IPS DF 19.7 (cell line): ENCODE measurements at places on chromosomes 2 and 18.

GRCh38 chr2:216354306-216354705, 18.0 kb downstream of the MARCHF4 start:
- no peak for DNase-seq

- no peak for DNase-seq
Observed at GRCh38 chr2:59655809-59656208, 897.6 kb downstream of the BCL11A start.

DNA sequence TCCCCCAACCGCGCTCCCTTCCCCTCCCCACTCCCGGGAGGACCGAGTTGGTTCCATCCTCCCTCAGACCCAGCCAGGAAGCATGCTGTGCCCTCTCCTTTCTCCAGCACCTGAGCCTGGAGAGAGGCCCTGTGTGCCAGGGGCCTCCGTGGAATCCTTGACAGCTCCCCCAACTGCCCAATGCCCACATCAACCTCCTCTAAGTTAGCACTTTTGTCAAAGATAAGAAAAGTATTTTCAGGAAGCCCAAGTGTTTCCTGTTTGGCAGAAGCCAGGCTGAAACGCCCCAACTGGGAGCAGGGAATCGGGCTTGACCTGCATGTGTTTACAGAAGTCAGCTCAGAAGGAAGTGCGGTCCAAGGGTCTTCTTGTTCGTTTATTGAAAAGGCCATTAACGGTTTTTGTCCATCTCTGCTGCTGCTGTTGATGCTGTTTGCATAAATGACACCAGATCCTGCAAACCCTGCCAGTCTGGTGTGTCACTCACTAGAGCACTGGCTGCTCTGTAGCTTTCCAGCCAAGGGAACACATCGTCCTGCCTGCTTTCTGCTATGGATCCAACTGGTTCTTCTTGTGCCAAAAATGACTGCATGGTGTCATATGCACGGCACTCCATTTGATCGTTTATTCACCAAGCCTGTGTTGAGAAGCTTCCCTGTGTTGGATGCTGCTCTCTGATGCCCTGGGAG, 35.4 kb upstream of the COL6A3 start:
- no peak for DNase-seq

- DNase-seq, result no peak
Observed at GRCh38 chr2:20579866-20580265, 71.0 kb downstream of the HS1BP3 start.

DNA sequence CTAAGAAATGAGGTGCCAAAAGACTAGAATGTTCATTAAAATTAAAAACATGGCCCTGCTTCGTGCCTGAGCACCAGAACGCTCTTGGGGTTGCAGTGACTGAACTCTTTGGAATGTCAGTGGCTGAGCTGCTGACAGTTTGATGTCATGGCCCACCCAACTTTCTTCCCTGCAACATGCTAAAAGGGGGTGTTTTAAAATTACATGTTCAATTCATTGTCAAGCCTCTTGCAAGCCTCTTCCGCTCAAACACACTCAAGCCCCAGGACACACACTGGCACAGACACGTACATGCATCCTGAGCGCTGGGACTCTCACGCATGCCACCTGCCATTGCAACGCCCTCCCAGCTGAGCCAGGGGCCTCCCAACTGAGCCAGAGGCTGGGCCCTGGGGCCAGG, 12.6 kb downstream of the RUFY4 start:
- no peak for DNase-seq

- DNase-seq, result no peak
Observed at GRCh38 chr2:172087780-172088244, 2.5 kb downstream of the DLX1 start.

DNA sequence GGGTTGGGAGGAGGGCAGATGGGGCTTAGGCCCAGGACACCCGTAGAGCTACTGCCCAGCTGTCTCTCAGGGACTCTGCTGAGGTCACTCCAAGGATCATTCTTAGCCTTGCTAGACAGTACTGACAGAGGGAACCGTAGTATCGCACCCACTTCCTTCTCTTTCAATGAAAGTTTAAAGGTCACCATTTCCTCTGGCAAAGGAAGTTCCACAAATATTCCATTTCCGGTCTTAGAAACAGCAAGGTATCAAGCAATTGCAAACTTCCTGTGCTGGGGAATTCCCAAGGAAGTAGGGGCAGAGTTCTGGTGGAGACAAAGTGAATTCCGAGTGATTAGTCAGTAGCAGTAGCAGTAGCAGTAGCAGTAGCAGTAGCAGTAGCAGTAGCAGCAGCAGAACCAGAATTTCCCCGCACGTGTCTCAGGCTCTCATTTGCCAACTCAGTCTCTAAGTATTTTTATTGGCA, 24.7 kb downstream of the IL1B start:
- no peak for DNase-seq

GRCh38 chr2:112174383-112174782, 36.2 kb downstream of the FBLN7 start:
- no peak for DNase-seq

DNA sequence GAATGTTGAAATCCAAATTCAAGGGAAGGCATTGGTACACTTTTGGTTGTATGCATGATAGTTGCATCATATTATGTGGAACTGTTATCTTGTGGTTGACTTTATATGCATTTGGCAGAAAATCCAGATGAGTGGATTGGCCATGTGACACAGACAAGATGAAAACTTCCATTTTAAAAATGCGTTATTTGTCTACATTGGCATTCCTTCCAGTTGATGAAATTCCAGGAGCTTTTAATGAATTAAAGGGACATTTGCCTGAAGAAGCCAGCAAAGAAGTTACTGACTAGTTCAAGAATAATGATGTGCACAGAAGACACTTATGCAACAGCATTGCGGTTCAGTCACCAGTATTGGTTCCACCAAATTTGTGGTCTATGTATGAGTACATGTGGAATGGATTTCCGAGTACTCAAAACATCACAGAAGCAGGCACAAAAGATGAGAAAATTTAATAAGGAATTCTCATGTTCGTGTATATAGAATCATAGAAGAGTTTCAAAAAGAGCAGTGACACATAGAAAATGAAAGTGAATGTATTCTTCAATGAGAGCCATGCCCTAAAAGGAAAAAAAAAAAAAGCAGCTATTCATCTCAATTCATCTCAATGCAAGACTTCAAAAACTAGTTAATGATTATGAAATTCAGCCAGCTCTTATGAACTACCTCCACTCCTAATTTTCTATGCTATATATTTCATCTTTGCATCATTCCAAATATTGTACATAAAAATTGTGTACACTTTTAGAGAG, 232.1 kb downstream of the RBM43 start:
- no peak for DNase-seq

- DNase-seq, result no peak
Observed at GRCh38 chr2:216261042-216261537, 111.2 kb downstream of the MARCHF4 start.

DNA sequence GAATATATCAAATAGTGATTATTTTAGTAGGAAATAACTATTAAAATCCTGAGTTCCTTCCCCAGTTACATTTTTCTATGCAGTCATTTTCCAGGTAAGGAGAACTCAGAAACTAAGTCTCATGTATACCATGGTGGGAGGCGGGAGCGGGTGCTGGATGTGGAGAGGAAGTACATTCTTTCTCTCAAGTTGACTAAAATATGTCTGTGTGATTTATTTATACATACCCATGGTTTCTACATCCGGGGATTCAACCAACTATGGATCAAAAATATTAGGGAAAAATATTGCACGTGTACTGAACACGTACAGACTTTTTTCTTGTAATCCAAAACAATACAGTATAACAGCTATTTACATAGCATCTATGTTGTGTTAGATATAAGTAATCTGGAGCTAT, 6.8 kb downstream of the ZCCHC2 start:
- no peak for DNase-seq

- no peak for DNase-seq
Observed at GRCh38 chr2:200359552-200359951, 53.1 kb downstream of the SPATS2L start.

DNA sequence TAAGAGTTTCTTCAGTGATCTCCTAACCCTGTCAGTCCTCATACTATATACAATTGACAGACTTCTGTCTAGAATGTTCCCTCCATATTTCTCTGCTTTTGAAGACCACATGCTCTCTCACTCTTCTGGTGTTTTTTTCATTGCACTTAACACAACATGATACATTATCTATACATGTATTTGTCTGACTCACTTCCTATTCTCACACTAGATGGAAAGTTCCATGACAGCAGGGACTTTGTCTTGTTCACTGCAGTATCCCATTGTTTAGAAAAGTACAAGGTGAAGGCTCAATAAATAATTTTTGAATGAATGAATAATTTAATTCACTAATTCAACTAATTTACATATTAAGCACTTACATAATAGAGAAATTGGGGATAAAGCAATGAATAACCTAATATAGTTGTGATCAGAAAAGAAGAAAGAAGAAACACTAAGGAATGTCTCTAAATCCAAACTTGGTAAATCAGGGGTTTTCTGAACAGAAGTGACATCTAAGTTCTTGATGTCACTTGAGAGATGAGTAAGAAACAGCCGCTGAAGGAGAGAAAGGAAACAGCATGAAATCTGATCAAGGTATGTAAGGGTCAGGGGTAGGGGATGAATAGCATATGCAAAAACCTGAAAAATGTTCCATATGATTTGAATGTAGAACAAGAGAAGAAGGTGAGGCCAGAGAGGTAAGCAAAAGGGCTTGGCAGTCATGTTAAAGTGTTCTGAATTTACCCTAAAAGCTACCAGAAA, 42.4 kb downstream of the MBD2 start:
- DNase-seq, result no peak

DNA sequence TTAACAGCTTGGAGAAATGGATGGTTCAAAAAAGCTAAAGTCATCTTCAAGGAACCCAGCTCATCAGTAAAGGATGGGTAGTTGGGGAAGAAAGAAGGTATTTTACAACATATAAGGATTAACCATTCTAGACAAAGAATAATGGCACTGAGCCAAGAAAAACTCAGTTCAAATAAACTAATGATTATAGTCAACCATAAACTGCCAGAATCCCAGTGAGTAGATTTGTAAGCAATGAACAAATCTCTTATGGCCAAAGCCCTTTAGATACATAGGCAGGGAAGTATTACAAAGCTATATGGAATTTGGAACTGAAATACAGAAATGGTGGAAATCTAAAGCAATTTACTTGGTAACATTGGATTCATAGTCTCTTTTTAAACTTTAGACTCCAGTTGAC, 92.4 kb upstream of the ZFP36L2 start:
- DNase-seq, result no peak

DNA sequence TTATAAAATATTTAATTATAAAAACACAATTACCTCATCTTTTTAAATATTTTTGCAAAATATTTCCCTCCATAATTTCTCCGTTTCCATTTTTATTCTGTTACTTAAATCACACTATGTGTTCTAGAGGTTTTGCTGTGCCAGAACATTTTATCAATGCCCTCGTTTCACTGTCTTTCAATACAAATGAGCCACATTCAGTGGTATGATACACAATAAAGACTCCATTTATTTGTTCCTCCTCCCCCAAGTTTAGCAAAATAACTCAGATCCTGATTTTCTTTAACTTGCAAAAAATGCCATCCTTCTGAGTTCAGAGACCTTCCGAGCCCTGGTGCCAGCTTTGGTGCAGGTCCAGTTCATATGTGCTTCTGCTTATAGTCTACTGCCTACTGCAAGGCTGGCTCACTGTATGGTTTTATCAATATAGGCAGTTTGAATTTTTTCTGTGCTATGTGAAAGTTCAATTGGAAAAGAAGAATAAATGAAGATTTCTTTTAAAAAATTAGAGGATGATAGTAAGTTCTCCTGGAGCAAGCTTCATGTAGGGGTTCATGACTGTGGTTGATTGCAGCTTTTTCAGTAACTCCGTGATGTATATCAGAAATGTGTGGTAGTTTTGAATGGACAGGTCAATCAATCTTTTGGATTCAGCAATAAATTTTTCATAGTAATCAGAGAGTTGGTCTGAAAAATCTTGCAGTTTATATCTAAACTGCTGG, 42.5 kb downstream of the APOB start:
- DNase-seq, result no peak

GRCh38 chr2:189933911-189934399, 128.6 kb downstream of the MSTN start:
- DNase-seq, result no peak

DNA sequence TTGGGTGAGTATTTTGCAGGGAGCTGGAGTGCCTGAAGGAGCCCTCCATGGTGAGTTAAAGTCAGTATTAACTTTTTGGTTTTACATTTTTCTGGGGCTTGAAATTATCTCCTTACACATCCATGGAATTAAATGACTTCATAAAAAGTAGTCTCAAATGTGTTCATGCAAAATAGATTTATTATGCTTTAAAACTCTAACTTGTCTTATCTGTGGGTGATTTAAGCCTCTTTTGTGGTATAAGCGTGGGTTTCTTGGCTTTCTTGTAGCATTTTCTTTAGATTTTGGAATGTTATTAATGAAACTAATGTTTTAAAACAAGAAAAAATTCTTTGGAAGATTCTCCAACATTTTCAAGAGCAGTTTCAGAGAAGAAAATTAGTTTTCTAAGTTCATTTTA, 27.8 kb downstream of the NABP1 start:
- DNase-seq, result no peak

DNA sequence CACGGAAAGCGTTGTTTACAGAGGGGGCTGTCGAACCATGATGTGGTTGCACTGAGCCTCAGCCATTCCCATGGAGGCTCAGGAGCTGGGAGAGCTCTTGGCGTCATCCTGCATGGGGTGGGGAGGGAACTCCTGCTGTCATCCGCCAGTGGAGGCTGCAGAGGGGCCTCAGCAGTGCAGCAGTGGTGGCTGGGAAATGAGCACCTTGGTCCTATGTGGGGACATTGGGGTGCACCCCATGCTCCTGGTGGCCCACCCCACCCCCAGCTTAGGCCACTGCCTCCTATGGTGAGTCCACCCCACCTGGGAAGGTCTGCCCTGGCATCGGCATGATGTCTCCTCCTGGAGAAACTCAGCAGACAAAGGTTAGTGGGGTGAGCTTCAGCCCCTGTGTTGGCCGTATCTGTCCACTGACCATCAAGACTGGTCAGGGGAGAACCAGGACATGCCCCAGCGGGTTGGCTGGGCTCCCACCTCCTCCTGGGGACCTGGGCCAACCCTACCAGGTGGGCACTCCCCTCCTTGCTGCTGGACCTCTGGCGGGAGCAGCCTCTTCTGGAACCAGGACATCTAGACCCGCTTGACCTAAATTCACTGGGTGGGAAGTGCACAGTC, 67.8 kb upstream of the HDAC4 start:
- DNase-seq, result no peak

GRCh38 chr2:159788253-159788652, 9.8 kb downstream of the CD302 start:
- no peak for DNase-seq

DNA sequence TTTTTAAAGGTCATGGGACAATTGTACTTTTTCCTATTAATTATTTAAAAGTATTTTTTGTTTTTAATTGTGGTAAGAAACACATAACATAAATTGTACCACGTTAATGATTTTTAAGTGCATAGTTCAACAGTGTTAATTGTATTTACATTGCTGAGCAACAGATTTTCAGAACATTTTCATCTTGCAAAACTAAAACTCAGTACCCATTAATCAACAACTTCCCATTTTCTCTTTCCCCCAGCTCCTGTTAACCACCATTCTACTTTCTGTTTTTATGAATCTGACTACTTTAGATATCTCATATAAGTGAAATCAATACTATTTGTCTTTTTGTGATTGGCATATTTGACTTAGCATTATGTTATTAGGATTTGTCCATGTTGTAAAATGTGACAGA, 483.9 kb upstream of the ZNF804A start:
- DNase-seq, result no peak

- no peak for DNase-seq
Observed at GRCh38 chr2:219027511-219028055, 13.7 kb downstream of the CFAP65 start.

GRCh38 chr2:68282811-68283418, 30.6 kb upstream of the PPP3R1 start:
- no peak for DNase-seq

GRCh38 chr2:190511104-190511503, 23.4 kb downstream of the NEMP2 start:
- no peak for DNase-seq
